ENCODE measurements at places on chromosomes 7 and 10.

GRCh38 chr10:5942001-5942400 is 35.3 kb downstream of the IL15RA start:
- DNase-seq: no peak

- no peak for DNase-seq
Observed at GRCh38 chr10:28612877-28613276, 64.4 kb upstream of the BAMBI start.

DNA sequence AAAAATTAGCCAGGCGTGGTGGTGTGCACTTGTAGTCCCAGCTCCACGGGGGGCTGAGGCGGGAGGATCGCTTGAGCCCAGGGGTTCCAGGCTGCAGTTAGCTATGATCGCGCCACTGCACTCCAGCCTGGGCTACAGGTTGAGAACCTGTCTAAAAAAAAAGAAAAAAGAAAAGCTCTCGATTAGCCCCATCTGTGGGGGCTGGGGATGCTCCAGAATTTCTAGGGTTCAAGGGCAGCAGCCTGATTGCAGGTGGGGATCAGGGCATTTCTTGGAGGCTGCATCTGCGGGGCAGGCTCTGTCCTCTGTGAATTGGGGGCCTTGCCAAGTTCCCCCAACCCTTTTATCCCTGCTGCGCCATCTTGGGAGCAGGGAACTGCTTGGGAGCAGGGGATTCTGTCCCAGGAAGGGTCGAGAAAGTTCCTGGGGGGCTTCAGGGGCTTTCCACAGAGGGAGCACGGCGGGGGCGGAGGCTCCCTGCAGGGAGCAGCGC is 651 bp upstream of the ARPC1A start:
- DNase-seq: no peak

DNA sequence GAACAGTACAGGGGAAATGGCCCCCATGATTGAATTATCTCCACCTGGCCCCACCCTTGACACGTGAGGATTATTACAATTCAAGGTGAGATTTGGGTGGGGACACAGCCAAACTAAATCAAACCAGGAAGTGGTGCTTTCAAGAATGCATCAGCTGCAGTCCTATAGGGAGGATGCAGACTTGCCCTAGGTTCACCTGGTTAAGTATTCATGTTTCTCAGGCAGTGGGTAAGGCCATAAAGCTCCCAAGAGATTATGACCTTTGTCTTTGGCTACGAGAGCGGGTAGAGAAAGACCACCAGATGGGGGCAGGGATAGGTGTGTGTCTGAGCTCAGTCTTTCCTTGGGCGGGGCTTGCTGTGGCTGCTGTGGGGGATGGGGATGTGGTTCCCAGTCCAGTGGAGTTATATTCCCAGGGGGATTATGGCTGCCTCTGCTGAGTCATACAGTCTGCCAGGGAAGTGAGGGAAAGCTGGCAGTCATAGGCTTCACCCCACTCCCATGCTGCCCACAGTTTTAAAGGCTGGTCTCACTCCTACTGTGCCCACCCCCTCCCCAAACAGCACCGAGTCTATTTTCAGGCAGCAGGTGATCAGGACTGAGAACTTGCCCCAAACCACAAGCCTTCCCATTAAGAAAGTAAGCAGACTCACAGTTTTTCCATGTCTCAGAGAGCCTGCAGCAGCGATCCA is 8.4 kb upstream of the R3HCC1L start:
- DNase-seq: no peak

- no peak for DNase-seq
Observed at GRCh38 chr7:92058040-92058439, 76.2 kb downstream of the CYP51A1 start.

- DNase-seq: peak; percentile 65
Observed at GRCh38 chr10:73867126-73867807, 7.1 kb downstream of the CAMK2G start.

DNA sequence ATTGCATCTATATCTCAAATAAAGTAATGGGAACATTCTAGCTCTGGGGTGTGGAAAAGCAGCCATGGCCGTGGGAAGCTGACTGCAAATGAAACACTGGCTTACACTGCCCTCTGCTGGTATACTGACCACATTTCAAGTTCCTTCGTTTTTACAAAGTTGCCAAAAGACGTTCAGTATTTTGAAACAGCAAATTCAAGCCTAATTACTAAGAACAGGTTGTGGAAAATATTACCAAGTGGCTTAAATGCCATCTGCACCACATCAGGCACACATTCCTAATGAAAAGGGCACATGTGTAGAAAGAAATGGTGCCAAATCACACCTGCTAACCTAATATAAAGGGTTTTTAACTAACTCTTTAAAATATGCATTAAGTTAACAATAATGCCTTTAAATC is 83.9 kb downstream of the JAZF1 start:
- DNase-seq: peak; percentile 74

DNA sequence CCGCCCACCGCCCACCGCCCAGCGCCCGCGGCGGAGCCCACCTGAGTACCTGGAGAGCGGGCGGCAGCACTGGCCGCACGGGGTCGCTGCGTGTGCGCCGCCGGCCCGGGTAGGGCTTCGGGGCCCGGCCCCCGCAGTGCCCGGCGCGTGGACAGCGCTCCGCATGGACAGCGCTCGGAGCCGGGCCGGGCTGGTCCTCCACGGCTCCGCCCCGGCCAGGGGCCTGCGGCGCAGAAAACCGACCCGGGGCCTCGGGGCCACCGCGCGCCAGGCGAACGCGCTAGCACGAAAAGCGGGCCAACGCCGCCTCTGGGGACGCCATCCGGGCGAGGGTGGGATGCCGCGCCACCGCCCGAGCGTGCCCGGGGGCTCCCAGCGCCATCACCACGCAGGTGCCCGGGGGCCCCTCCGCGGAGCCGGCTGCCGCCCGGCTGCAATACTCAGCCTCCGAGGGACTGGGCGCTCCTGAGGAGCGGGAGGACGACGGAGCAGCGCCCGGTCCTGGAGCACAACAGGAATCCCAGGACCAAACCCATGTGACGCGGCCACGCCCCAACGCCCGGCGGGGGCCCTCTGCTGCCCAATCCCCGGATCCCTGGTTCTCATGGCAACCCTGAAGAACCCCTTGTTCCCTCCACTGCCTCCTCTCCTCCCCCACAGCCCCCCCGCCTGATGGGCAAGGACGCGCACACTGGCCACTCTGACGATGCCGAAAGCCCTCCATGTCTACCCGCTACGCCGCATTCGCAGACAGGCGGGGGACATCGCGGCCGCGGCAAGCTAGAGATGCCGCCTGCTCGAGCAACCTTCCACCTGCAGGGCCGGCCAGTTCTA is at the start of gene GRB10:
Gene GRB10 (minus strand): TSS at position 522 of the 834 bp plus-strand sequence. CDS start 50,574 bp downstream, outside the sequence.
- DNase-seq: peak; percentile 93

- no peak for DNase-seq
Observed at GRCh38 chr7:1956141-1956540, 276.6 kb downstream of the MAD1L1 start.

DNA sequence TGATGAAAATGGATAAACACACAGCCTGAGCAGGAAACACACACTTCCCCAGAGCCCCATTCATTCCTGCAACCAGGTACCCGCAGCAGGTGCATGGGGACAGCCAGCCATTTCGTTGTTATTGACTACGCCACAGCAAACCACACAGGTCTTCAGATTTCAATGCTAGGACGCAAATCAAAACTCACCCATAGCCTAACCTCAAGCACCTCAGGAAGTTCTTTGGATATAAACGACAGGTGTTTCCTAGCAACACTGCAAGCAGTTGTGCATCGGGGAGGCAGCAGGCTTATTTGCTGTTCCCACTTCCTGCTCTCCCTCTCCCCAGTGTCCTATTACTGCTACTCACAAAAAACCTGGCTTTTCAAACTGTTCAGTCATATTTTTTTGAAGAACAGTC is 176.5 kb upstream of the FRMD4A start:
- peak; percentile 34 for DNase-seq

- no peak for DNase-seq
Observed at GRCh38 chr7:21365866-21366624, 61.8 kb upstream of the SP4 start.

GRCh38 chr7:133099633-133100286 is 17.9 kb upstream of the CHCHD3 start:
- DNase-seq: no peak

- no peak for DNase-seq
Observed at GRCh38 chr7:15936991-15937390, 250.5 kb upstream of the MEOX2 start.

DNA sequence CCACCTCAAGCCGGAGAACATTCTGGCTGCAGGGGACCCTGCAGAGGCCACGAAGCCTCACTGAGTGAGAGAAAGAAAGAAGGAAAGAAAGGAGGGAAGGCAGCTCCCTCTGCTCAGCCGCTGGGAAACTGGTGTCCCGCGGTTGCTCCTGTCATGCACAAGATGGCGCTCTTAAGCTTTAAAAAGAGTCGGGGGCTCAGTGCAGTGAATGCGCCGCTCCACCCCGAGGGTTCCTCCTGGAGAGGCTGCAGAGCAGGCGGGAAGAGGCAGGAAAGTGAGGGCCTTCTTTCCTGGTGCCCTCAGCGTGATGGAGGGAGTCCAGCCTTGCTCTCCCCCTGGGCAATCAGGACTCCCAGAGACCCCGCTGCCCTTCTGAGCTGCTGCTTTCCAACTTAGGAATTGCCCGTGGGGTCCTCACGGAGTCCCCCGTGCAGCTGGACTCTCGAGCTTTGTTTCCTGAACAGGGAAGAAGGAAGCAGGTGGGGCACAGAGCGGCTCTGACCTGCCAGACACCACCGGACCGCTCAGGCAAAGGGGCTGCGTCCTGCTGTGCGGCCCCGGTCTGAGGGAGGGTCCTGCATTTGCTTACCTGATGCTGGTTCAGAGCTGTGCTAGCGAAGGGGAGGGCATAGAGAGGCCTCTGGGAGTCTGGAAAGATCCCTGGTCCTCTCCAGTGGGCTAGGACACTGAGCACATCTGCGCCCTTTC is 141.9 kb upstream of the MKI67 start:
- peak; percentile 94 for DNase-seq

- DNase-seq: no peak
Observed at GRCh38 chr7:28200598-28200997, 20.0 kb upstream of the JAZF1 start.

DNA sequence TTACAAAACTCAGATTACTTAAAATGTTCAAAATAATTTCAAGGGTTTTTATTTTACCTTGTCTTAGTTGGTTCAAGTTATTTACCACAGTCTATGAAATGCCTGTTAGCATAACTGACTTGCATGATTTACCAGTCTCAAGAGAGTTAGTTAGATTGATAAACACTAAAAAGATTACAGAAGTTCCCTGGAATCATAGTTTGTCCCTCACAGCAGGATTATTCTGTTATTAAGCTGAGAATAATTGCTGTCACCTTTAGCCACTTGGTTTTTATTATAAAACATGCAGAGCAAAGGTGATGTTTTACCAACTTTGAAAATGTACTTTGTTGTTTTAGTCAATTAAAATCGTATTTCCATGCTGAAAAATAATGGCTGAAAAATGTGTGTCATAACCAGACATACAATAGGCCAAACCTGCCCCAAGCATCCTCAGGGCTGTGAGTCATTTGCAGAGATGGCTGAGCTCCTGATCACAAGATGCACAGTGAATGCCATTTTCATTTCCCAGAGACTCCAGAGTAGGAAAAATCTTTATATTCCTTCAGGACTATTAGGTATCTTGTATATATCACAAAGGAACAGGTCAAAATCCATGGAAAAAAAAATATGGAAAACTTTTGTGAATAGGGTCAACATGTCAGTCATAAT is 87.8 kb upstream of the DKK1 start:
- DNase-seq: no peak

DNA sequence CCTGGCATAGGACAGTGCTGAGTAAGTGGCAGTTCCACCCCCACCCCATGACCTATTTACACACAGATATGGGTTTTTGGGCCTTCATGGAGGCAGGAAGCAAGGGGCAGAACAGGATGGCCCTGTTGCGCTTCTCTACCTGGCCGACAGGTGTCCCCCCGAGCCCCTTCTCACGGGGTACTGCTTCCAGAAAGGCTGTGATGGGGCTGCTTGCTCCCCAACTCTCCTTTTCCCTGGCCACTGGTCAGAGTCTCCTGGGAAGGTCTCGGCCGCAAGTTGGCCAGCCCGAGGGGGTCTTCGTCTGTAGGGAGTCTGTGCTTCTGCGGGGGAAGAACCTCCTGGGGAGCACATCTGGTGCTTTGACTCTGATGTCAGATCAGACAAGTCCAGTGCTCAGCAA is 139.8 kb upstream of the TNS3 start:
- DNase-seq: no peak

DNA sequence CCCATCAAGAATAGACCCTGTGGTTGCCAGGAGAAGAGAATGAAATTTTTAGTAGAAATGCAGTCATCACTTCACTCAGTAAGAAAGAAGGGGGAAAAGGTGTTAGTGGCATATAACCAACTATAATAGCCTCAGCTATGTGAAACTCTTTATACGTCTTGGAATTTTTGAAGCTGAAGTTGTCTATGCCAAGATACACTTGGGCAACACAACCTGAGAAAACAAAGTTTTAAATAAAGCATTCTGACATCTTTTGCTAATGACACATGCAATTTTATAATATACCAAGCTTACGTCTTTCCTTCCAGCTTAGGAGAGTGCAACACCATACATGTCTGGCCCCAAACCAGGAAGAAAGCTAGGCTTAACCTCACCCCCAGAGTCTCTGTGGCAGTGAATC is 40.8 kb upstream of the ZNF438 start:
- DNase-seq: no peak

Data from brain (organoid and tissue), 16 donors.